ENCODE measurements at places on chromosomes 5 and 9.

- DNase-seq: peak; percentile 93
Measured at GRCh38 chr9:136644593-136645351, 17.9 kb upstream of the EGFL7 start.

- DNase-seq: no peak
Measured at GRCh38 chr9:113514748-113515147, 51.2 kb downstream of the RGS3 start.

GRCh38 chr5:73596705-73597328 is 29.2 kb upstream of the ARHGEF28 start:
- DNase-seq: no peak

DNA sequence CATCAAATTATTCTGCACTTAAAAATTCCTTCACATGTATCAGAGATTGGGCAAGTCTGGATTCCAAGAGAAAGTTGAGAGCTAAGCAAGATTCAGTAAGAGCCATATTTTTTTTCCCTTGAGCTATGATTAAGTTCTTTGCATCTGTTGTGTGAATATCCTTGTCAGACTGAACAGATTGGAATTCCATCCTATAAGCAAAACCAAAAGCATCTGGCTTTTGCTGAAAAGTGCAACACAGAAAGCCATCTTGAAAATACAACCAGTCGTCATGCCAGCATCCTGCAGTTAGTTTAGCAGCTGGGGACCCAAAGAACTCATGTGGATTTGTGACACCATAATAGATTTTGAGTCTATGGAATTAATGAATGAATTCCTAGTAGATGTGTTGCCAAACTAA is 316.9 kb downstream of the MTRR start:
- DNase-seq: no peak

DNA sequence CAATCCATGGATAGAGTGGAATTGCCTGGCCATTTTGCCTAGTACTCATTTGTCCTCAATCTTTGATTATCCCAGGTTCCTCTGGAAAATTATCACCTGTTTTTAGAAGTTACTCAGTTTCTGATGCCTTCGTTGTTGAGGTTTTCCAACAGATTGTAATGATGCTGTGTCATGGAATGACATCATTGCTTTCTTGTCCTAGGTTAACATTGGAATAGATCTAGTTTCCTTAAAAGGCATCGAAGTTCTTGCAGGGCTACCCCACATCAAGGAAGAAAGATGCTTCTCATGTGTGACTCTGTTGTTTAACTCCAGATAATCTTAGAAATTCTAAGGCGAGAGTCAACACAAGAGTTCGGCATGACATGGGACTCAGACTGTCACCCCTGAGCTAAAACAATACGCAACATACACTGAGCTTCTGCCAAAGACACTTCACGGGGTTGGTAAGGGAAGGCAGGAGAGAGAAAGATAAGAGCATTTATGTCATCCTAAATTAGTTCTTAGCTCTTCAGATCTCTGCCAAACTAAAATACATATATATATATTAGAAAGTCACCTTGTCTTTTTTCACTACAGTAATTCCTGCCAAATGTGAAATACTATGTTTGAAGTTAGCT is 293.2 kb upstream of the WWC1 start:
- no peak for DNase-seq

DNA sequence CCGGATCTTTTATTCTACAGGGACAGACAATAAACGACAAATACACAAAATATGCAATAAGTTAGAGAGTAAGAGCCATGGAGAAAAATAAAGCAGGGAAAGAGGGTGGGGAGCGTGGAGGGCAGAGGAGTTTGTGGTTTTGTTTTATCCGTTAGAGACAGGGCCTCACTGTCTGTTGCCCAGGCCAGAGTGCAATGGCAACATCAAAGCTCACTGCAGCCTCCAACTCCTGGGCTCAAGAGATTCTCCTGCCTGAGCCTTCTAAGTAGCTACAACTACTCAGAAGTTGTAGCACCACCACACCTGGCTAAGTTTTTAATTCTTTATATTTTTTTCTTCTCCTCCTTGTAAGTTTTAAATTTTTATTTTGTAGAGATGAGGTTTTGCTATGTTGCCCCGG is 54.5 kb upstream of the CTNNA1 start:
- DNase-seq: no peak

DNA sequence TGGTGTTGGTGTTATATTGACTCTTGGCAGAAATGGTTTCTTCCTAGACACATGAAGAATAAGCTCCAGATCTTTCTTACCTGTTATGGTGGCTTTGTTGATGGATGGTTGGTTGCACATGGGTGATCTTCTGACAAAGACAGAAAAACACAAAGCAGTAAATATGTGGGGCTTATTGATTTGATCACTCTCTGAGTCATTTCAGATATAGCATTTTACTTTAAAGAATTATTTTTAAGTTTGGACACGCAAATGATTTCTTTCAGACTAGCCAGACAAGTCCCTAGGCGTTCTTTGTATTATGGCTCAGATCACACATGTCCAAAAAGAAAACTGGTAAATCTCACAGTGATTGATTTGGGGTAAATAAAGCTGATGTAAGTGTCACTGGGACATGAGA is 597.6 kb downstream of the RAB3C start:
- no peak for DNase-seq

DNA sequence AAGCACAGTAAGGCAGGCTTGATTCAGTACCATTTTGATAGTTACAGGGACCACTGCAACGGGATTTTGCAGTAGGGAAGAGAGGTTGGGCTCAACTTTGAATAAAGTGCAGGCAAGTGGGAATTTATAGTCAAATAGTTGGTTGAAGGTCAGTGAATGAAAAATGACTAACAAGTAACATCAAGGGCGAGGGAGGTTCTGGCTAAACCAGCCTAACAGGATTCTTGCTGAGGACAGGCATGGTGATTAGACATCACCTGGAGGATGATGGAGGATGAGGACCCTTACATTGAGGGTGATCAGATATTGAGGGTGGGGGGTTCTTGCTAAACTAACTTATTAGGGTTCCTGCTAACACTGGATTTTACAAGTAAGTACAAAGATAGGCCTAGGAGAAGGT is 66.1 kb upstream of the SMC5 start:
- DNase-seq: no peak

GRCh38 chr9:130226112-130226511 is 39.4 kb upstream of the HMCN2 start:
- no peak for DNase-seq

DNA sequence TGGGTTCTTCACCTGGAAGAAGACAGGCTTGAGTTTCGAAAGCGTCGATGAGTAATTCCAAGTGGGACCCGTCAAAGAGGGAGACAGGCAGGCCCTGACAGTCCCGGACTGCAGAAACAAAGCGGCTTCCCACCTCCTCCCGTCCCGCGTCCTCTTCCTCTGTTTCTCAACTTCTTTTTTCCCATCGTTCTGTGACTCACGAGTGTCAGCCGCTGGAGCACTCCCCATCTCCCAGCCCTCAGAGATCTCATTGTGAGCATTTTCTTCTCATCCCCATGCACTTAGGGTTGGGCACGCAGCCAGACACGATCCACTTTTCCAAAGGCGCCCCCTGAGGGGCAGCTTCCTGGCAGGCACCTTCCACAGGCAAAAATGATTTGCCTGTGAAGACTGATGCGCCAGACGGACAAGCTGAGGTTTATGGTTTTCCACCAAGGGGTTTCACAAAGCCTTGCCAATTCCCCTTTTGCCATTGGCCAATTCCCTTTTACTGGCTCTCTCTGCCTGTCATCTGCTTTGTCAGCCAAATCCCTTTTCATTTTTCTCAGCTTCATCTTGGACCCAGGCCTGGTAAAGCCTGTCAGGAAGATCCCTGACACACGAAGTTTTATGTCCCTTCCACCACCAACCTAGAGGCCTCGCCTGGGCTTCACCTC is 86.5 kb upstream of the ANKRD55 start:
- no peak for DNase-seq

GRCh38 chr5:56155992-56156584 is 77.0 kb downstream of the ANKRD55 start:
- no peak for DNase-seq

DNA sequence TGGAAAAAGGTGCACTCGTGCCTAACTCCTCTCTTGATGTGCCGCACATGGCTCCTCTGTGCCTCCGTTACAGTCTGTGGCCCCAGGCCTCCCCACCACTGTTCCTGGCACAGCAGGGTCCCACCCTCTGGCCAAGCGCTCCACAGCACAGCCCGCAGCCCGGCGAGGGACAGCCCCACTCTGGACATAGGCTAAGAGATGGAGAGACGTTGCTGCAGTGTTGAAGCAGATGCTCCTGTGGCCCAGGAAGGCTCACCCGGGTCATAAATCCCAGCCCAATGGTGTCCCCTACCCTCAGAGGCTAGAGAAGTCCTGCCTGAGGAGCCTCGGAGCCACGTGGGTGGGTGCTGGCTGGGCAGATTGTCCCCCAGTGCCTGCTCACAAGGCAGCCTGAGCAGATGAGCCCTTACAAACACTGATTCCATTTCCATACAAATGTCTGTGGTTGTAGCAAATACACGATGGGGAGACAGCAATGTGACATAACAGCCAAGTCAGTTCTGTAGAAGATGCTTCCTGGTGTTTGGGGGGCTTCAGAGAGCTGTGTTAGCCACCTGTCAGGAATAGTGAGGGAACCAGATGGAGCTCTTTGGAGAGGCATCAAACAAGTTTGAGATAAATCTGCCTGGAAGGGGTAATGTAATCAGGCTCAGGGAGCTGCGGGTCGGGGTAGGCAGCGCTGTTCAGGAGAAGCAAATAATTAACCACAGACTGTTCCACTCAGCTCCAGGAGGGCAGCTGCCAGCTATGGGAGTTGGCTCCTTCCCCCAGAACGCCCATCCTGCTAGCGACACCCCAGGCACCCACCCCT is 41.7 kb downstream of the C5orf15 start:
- DNase-seq: no peak

- DNase-seq: peak; percentile 50
Measured at GRCh38 chr9:136189394-136190236, 15.3 kb downstream of the LHX3 start.

GRCh38 chr5:131171276-131171810 is 599 bp downstream of the LYRM7 start:
- DNase-seq: no peak

DNA sequence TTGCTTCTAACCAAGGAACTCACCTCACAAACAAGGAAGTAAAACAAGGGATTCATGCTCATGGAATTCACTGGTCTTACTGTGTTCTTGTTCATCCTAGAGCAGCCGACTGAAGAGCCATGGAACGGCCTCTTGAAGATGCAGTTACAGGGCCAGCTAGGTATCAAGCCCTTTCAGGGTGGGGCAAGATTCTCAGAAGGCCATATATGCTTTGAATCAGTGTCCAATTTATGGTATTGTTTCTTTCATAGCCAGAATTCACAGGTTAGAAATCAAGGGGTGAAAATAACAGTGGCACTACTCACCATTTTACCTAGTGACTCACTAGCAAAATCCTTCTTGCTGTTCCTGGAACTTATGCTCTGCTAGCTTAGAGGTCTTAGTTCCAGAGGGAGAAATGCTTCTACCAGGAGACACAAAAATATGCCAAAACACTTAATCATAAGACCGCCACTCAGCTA is 159.5 kb upstream of the CDH10 start:
- DNase-seq: no peak

- no peak for DNase-seq
Measured at GRCh38 chr9:6414247-6414641, 1.2 kb downstream of the UHRF2 start.

All from H1 (cell line).